ENCODE measurements at places on chromosomes 7 and 10. TPM values are rescaled to one million over a fixed set of nuclear protein-coding genes. Genes with fewer than 3 reads are reported as not detected.
A peak's percentile ranks its signal among the peaks of the same experiment; 100 is the strongest.

GRCh38 chr7:97021747-97022490, 2.7 kb downstream of the DLX5 start:
- H3K36me3 ChIP-seq = no peaks in the 10 kb centered on the region
- H3K4me3 ChIP-seq = no peak overlapping the region
- H3K27me3 ChIP-seq = peaks cover 22% of the 10 kb centered on the region
- no peak overlapping the region for H3K27ac ChIP-seq
- no peaks in the 10 kb centered on the region for H3K4me1 ChIP-seq

DNA sequence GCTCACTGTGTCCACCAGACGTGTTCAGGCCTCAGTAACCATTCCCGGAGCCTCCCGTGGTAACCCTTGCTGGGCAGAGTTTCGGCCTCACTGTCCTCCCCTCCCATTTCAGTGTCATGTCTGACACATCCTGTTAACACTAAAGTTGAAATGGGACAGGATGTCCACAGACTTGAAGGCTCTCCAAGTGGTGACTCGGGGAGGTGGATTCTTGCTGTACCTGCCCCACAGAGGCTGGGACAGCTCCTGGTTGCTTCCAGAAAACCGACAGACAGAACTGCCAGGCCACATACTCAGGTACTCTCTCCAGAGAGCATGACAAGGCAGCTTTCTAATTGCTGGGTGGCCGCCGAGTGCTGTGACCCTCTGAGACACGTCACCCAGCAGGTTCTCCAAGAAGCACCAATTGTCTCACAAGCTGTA, 17.9 kb upstream of the CYTH3 start:
- no peaks in the 10 kb centered on the region for H3K36me3 ChIP-seq
- no peak overlapping the region for H3K27ac ChIP-seq
- H3K4me1 ChIP-seq = no peaks in the 10 kb centered on the region
- no peak overlapping the region for H3K4me3 ChIP-seq
- no peaks in the 10 kb centered on the region for H3K27me3 ChIP-seq

DNA sequence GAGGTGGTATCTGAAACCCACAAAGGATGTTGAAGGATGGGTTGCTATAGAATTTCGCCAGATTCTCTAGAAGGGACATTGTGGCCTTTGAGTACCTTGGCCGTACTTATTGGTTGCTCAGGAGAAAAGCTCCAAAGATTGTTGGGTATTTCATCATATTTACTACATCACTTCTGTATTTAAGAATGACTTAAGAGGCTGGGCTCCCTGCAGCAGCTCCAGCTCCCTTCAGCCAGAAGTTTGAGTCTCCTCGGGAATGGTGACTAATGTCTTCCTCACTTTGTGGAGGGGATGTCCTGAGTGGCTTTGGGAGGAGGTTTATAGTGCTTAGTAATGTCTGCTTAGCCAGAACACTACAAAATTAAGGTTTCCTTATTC, 18.1 kb downstream of the MINDY4 start:
- no peak overlapping the region for H3K4me3 ChIP-seq
- H3K27me3 ChIP-seq = no peaks in the 10 kb centered on the region
- peaks cover 66% of the 10 kb centered on the region for H3K36me3 ChIP-seq
- H3K27ac ChIP-seq = peak overlapping the region; percentile 15
- DNase-seq = no peak
- H3K4me1 ChIP-seq = no peaks in the 10 kb centered on the region

- H3K27me3 ChIP-seq = no peaks in the 10 kb centered on the region
- H3K36me3 ChIP-seq = no peaks in the 10 kb centered on the region
- DNase-seq = no peak
- H3K27ac ChIP-seq = no peak overlapping the region
- H3K4me1 ChIP-seq = peaks cover 65% of the 10 kb centered on the region
These were observed 18.7 kb downstream of the HSPA12A start for GRCh38 chr10:116723428-116724281.

- H3K4me3 ChIP-seq = no peak overlapping the region
- H3K36me3 ChIP-seq = no peaks in the 10 kb centered on the region
- no peak overlapping the region for H3K27ac ChIP-seq
- peaks cover 21% of the 10 kb centered on the region for H3K4me1 ChIP-seq
These were observed 157.2 kb downstream of the ARHGAP12 start for GRCh38 chr10:31771331-31771831.

GRCh38 chr7:117818232-117818631, 55.0 kb downstream of the CTTNBP2 start:
- 0 out of 2 replicates have a peak, but pooled peaks cover under 1% of the 10 kb centered on the region for H3K27me3 ChIP-seq
- no peak overlapping the region for H3K4me3 ChIP-seq
- no peaks in the 10 kb centered on the region for H3K36me3 ChIP-seq

DNA sequence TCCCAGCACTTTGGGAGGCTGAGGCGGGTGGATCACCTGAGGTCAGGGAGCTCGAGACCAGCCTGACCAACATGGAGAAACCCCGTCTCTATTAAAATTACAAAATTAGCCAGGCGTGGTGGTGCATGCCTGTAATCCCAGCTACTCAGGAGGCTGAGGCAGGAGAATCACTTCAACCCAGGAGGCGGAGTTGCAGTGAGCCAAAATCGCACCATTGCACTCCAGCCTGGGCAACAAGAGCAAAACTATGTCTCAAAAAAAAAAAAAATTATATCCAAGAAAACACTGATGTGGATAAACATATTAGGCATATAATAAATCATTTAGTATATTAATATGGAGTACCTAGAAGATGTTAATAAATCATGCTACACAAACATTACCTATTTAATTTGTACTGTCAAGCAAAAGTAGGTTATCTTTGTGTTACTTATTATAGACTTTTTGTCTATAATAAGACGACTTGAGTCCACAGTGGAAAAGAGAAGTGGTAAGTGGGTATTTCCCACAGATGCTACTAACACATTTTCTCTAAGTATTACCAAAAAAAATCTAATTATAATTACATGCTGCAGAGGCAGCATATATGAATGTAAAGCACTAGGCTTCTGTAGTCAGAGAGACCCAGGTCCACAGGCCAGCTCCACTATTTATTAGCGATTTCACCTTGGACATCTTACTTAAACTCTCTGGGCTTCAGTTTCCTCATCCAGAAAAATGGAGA, 34.5 kb downstream of the DNMBP start:
- no peak overlapping the region for H3K27ac ChIP-seq
- DNase-seq = no peak
- peaks cover 44% of the 10 kb centered on the region for H3K4me1 ChIP-seq
- no peaks in the 10 kb centered on the region for H3K27me3 ChIP-seq
- H3K4me3 ChIP-seq = no peak overlapping the region

GRCh38 chr7:155490697-155491628, 33.0 kb downstream of the EN2 start:
- H3K4me1 ChIP-seq = no peaks in the 10 kb centered on the region
- H3K27me3 ChIP-seq = peaks cover 92% of the 10 kb centered on the region
- H3K4me3 ChIP-seq = peak overlapping the region; percentile 26
- no peak overlapping the region for H3K27ac ChIP-seq
- DNase-seq = peak; percentile 71
- H3K36me3 ChIP-seq = no peaks in the 10 kb centered on the region

GRCh38 chr7:116499168-116500077, at the start of gene CAV2:
Gene CAV2, plus strand, starts transcription at chr7:116499738. Its CDS starts 44 bp downstream, at chr7:116499782.
- no peaks in the 10 kb centered on the region for H3K27me3 ChIP-seq
- H3K4me1 ChIP-seq = no peaks in the 10 kb centered on the region
- DNase-seq = peak; percentile 64
- peak within 1 kb of the TSS; percentile 95 for H3K4me3 ChIP-seq
- peaks cover 4% of the 10 kb centered on the region for H3K36me3 ChIP-seq

DNA sequence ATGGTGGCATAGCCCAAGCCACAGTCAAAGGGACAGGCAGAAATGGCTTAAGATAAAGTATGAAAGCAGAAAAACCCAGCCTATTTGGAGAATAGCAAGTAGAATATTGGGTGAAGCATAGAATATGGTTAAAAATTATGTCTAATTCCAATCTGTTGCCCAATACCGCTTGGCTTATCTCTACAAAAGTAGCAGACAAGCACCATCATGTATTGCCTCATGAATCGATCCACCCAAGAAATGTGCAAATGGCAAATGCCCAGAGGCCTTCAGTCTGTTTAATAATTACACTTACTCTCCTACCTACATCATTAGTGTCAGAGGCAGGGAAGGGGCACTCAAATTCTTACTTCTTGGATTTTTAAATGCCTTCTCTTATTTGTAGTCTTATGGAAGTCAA, 130.9 kb upstream of the ADAM12 start:
- no peaks in the 10 kb centered on the region for H3K4me1 ChIP-seq
- H3K27ac ChIP-seq = no peak overlapping the region
- no peaks in the 10 kb centered on the region for H3K36me3 ChIP-seq
- no peak overlapping the region for H3K4me3 ChIP-seq
- DNase-seq = no peak

- peak; percentile 87 for DNase-seq
- H3K4me1 ChIP-seq = no peaks in the 10 kb centered on the region
- H3K4me3 ChIP-seq = no peak overlapping the region
- no peaks in the 10 kb centered on the region for H3K27me3 ChIP-seq
- no peak overlapping the region for H3K27ac ChIP-seq
- H3K36me3 ChIP-seq = no peaks in the 10 kb centered on the region
These were observed 19.0 kb upstream of the CLDN4 start for GRCh38 chr7:73811760-73812168.

DNA sequence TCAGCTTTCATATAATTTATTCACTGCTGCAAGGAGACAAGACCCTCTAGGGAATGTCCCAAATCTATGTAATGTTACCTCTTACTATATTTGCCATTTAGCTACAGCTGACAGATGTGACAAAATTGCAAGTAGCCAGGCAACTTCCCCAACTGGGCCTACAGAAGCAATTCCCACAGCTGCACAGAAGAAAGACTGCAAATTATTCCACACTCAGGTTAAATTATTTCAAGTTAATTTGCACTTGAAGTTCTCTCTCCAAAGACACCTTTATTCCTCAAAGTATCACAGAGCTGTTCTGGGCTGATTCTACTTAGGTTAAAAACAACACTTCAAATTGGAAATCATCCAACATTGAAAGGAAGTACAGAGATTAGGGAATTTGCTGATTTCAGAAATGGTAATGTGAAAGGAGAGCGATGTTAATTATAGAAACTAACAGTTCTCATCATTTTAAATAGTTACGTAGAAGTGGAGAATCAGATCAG, 133.6 kb downstream of the THSD7A start:
- H3K27ac ChIP-seq = peak overlapping the region; percentile 20
- H3K36me3 ChIP-seq = no peaks in the 10 kb centered on the region
- no peaks in the 10 kb centered on the region for H3K4me1 ChIP-seq
- no peak for DNase-seq
- H3K27me3 ChIP-seq = no peaks in the 10 kb centered on the region

DNA sequence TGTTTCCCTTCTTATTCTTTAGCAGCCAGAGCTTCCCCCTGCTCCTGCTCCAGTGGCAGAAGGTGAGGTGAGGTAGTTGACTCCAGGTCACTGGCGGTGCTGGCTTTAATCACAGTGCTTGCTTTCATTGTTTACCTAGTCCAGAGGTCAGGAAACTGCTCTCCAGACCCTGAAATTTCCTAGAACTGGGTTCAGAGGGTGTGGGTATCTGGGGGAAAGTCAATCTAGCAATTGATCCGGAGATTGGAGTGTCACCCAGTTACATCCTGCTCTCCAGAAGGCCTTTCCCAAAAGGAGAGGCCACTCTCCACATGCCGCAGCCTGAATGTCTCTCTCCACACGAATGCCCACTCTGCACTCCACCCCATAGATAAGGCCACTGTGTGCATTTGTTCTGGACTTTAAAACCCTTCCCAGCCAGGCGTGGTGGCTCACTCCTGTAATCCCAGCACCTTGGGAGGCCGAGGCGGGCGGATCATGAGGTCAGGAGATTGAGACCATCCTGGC, 2.1 kb upstream of the MBL2 start:
- no peak overlapping the region for H3K27ac ChIP-seq
- no peaks in the 10 kb centered on the region for H3K27me3 ChIP-seq
- no peaks in the 10 kb centered on the region for H3K4me1 ChIP-seq
- no peak overlapping the region for H3K4me3 ChIP-seq
- DNase-seq = no peak
- H3K36me3 ChIP-seq = no peaks in the 10 kb centered on the region

- no peaks in the 10 kb centered on the region for H3K36me3 ChIP-seq
- no peak overlapping the region for H3K27ac ChIP-seq
- no peak overlapping the region for H3K4me3 ChIP-seq
- no peaks in the 10 kb centered on the region for H3K4me1 ChIP-seq
- DNase-seq = no peak
These were observed 1066.0 kb upstream of the CELF2 start for GRCh38 chr10:9951481-9952257.

GRCh38 chr10:62422068-62422590, 48.0 kb downstream of the ZNF365 start:
- H3K27ac ChIP-seq = peak overlapping the region; percentile 78
- no peak overlapping the region for H3K4me3 ChIP-seq
- H3K4me1 ChIP-seq = peaks cover 18% of the 10 kb centered on the region

DNA sequence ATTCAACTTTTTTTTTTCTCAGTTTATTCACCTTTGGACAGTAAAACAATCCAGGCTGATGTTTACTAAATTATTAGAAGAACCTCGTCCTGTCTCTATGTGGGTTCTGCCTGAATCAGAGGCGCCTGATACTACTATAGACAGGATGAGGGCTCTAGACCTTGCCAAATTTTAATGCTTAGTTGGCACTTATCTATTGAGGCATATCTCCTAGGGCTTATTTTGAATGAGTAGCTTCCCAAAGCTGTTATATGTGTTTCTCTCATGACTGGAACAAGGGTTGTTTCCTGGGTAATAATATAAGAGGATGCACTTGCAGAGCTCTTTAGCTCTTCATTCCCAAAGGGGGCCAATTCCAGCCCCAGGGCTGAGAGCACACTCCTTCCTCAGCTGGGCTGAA, 23.6 kb downstream of the HECW1 start:
- no peak for DNase-seq
- no peaks in the 10 kb centered on the region for H3K4me1 ChIP-seq
- H3K27ac ChIP-seq = no peak overlapping the region
- no peaks in the 10 kb centered on the region for H3K36me3 ChIP-seq
- H3K27me3 ChIP-seq = peaks cover 25% of the 10 kb centered on the region

The LLCFC1 gene
- not detected for polyA plus RNA-seq

The THNSL1 gene
- 1.9 TPM for polyA plus RNA-seq

The C1QL3 gene
- not detected for polyA plus RNA-seq

The SHH gene
- not detected for polyA plus RNA-seq

The TDRD1 gene
- polyA plus RNA-seq = not detected

The TMEM26 gene
- polyA plus RNA-seq = 0.06 TPM

The GPR146 gene
- 1.4 TPM for polyA plus RNA-seq

The DNAJC30 gene
- polyA plus RNA-seq = 11.0 TPM

The KAZALD1 gene
- 1.9 TPM for polyA plus RNA-seq

The IFIT2 gene
- polyA plus RNA-seq = 1.2 TPM

The IGFBP1 gene
- not detected for polyA plus RNA-seq

The MKX gene
- polyA plus RNA-seq = not detected
